NCI-H2081 (cell line): ENCODE measurements at places on chromosomes 12 and 14.

GRCh38 chr14:28142400-28143015 is 624.1 kb upstream of the FOXG1 start:
- DNase-seq: peak; percentile 60

DNA sequence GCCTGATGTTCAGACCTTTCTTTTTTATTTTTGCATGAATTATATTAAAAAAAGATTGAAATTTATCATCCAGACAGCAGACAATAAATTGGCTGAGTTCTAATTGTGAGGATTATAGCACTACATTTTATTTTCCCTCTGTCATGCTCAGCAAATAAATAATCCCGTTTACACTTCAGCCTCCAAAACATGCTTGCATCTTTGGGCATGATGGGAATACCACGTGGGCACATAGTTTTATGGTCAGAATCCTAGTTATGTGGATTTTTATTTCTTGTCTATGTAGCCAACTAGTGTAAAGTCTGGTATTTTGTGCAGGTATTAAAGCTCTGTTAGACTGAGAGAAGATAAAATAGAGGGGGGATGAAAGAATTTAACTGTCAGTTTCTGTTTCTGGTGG is 276.9 kb upstream of the E2F7 start:
- DNase-seq: no peak

GRCh38 chr12:132353811-132354210 is 24.4 kb upstream of the GALNT9 start:
- DNase-seq: no peak

DNA sequence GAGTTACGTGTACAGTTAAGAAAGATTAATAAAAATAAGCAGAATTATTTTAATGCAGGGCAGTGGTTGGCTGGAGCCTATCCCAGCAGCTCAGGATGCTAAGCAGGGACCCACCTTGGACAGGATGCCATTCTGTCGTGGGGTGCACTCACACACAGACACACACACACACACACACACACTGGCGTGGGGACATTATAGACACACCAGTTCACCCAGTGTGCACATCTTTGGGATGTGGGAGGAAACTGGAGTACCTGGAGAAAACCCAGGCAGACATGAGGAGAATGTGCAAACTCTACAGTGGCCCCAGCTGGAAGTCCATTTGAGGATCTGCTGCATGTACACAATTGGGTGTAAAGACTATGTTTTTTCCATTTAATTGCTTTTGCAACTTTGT is 12.8 kb upstream of the IFI27L2 start:
- no peak for DNase-seq

DNA sequence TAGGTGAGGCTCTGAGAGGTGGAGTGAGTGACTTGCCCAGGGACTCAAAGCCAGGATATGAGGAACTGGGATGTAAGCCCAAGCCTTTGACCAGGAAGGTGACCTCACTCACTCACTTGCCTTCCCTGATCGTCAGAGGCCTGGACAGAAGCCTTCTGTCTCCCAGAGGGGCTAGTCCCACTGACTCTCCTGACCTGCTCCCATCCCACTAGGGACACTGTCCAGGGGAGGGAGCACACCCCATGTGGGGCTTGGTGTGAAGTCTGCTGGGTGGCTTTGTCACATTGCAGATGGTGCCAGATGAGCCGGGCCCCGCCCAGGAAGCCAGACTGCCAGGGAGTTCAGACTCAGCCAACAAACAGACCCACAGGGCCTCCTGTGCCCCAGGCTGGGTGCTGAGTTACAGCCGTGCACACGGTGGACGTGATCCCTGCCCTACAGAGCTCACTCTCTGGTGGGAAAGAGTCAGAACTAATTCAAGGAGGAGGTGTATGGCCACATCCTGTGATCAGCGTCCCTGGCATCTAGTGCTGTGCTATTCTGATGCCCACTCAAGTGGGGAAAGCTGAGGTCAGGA is 28.3 kb downstream of the MMAB start:
- peak; percentile 31 for DNase-seq
